ENCODE measurements at places on chromosomes 2 and 18.

DNA sequence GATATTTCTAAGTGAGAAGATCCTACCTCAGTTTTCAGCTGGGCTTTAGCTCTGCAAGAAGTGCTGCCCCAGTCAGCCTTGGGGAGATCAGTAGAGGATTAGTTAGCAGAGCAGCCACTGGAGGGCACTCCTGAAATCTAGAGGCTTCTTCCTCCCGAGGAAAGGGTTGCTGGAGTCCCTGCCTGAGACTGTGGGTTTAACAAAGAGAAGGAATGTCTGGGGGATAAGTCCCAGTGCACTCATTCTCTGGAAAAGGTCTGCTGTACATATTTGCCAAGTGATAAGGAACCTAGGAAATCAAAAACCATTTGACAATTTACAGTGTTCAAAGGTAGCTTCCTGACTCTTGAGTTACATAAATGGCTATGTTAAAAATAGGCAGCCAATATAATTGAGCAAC, 207.2 kb downstream of the SLC8A1 start:
- DNase-seq, result peak; percentile 57

DNA sequence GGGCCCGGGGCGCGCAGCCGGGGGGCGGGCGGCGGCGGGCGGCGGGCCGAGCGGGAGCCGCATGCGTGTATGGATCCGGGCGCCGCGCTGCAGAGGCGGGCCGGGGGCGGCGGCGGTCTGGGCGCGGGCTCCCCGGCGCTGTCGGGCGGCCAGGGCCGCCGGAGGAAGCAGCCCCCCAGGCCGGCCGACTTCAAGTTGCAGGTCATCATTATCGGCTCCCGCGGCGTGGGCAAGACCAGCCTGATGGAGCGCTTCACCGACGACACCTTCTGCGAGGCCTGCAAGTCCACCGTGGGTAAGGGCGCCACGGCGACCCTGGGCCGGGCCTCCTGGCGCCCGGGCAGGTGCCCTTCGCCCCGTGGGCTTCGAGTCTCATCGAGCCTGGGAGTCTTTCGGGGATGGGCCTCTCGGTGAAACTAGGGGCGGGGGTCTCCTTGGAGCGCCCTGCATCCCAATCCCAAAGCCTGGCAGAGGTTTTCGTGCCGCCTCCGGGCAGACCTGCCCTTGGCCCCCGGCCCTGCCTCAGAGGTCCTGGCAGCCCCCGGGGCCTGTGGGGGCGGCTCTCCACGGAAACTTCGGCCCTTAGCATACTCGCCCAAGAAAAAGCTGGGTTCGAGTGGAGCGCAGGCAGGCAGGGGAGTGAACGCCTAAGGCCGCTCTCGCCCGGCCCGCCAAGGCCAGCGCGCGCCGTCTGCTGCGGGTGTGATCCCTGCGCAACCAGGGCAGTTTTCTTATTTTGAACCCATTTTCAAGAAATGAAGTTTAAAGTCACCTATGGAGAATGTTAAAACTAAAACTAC, 622 bp downstream of the RAB12 start:
- DNase-seq, result peak; percentile 18

DNA sequence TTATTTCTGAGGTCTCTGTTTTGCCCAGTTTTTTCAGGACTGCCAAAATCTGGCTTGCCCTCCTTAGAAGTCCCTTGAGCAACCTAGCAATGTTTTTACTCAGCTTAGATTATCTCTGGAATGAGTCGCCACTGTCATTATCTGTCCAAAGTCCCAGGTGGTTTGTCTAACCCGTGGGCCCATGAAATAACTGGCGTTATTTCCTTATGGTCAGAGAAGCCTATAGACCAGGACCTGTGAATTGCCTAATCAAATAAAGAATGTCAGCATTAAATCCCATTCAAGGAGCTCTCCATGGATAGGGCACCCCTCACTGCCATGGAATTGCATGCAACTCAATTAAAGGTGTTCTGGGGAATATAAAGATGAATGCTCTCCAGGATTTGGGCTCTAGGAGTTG, 373.9 kb downstream of the SETBP1 start:
- no peak for DNase-seq

DNA sequence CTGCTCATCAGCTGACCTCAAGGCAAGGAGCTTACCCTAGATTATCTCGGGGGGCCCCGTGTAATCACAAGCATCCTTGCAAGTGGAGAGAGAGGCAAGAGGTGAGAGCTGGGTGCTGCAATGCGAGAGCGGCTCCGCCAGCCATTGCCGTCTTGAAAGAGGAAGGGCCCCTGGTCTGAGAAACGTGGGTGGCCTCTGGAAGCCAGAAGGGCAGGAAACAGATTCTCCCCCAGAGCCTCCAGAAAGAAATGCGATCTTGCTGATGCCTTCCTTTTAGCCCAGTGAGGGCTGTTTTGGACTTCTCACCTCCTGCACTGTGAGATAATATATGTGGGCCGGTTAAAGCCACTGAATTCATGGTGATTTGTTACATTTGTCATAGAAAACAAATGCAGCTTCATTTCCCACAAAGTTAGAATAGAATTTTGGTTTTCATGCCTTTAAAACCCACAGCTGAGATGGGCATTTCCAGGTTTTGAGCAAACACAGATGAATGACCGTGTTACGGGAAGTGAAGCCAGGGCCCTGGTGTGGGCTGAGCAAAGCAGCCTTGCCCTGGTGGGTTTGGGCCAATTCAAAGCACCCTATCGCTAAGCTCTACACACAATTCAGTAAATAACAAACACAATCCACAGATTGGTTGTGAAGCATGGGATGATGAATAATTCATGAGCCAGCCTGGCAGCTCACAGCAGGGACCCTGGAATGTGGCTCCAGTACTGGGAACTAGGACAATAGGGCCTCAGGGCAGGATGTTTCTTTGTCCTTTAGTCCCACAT, 319.9 kb upstream of the HS6ST1 start:
- no peak for DNase-seq

DNA sequence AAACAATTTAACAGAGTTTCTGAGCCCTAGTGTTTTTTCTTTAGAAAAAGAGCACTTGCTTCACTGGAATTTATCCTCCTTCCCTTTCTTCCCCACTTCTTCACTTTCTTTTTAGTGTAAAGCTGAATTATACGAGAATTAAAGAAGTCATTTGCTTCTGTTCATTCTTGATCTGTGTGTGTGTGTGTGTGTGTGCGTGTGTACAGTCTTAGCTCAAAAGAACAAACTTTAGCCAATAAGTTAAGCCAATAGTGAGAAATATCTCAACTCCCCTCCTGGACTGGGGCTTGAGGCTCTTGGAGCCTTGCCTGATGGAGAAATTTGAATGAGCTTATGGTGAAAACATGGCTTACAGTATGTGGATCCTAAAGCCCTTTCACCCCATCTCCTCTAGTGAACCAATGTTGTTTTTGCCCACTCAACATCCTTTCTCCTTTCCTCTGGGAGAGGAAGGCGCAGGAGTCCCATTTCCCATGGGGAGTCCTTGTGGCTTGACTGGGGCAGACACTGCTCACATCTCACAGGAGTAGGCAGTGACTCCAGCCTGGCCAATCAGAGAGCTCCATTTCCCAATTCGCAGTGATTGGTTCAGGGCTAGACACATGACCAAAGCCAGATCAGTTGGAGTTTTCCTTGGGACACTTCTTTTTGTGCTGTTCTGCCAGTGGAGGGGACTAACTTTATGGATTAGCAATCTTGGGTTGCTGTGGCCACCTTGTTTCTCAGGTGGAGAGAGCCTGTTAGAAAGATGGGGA, 16.3 kb upstream of the MYO3B start:
- DNase-seq, result no peak

- DNase-seq, result peak; percentile 43
These were observed 682 bp upstream of the LNPK start for GRCh38 chr2:176002688-176003210.

GRCh38 chr2:236459393-236459792, 110.2 kb upstream of the ACKR3 start:
- DNase-seq, result no peak

GRCh38 chr2:224166654-224167053, 127.6 kb upstream of the SERPINE2 start:
- DNase-seq, result no peak

DNA sequence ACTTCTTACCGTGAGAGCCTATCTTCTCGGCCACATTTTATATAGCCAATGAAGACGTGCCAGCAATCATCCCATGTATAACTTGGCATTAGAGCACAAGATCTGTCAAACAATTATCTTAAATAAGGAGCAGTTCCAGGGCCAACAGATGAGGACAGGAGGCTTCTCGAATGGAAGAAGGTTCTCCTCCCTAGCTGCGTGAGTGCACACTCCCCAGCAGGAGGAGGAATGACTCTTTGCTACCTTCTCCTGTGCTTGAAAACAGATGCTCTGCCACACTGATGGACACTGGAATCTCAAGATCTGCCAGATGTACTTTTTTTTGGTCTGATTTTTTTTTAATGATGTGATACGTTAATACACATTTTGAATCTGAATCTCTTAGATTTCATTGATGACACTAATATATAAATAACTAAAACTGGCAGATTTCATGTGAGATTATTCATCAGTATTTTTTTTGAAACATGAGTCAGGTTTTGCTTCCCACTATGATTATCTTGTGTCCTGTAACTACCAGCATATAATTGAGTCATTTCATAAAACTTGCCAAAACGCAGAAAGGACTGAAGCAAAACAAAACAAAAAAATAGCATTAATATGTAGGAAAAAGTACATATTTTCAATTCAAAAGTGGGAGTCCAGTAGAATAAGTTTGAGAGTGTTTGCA, 626 bp upstream of the VIT start:
- no peak for DNase-seq

GRCh38 chr18:986552-986951, 81.9 kb downstream of the ADCYAP1 start:
- no peak for DNase-seq

GRCh38 chr2:1140389-1141003, 189.8 kb downstream of the SNTG2 start:
- DNase-seq, result no peak
